Retinal pigment epithelial cell (primary cell): ENCODE measurements at places on chromosomes 3 and 15.

GRCh38 chr3:196772897-196773296, 33.2 kb downstream of the PAK2 start:
- DNase-seq = no peak

DNA sequence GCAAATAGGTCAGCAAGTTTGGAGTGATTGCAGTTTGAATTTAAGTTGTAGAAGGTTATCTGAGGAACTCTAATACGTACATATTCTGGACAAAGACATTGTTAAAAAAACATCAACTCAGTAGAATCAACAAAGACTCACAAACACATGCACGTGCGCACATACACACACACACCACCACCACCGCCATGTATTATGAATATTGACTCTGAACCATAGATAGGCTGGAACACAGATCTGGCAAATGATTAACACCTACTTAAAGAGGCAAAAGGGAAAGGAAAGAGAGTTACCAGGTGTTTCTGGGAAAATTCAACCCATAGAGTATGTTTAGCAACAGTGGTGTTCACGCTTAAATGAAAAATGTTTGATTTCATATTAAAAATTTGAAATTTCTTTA, 334.2 kb upstream of the ALCAM start:
- DNase-seq = no peak

DNA sequence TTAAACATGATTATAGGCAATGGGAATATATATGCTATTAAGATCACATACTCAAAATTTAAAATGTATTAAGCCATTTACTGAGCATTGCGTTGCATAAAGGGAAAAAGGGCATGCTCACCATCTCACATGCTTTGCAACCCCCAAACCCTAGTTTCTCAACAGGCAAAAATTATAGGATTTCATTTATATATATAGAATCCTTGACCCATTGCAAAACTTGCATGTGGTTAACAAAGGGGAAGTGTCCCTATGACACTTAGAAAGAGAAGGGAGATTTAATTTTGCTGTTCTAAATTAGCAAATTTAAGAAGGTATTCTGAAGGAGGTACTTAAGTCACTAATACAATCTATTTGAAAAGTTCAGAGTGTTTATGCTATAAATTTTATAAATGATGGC, 837.8 kb downstream of the DIPK2A start:
- no peak for DNase-seq

GRCh38 chr3:113271594-113272384, 60.4 kb downstream of the BOC start:
- DNase-seq = no peak

DNA sequence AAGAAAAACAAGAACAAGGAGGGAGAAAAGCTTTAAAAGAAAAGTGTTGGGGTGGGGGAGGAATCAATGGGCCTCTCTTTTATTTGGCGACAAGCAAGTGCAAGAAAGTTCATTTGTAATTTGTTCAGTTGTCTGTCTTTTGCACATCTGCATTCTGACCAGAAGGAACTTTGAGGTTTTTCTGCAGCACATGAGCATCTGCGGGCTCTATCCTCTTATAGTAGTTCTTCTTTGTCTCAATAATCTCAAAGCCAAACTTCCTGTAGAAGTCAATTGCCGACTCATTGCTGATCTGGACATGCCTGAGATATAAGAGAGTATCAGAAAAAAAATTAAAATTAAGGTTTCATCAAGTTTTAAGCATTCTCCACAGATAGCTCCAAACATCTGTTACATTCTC, 24.4 kb downstream of the NAA50 start:
- DNase-seq = no peak

- no peak for DNase-seq
These were observed 71.7 kb downstream of the ANKRD28 start for GRCh38 chr3:15726043-15726442.
